Stimulated activated memory B cell treated with anti-CD40 and anti-IgM and Interleukin-4, amounts not matched to agents 10 μg/mL and 1 μg/mL and 100 μg/mL, for 72 hours (primary cell): ENCODE measurements at places on chromosomes 6 and 20.

DNA sequence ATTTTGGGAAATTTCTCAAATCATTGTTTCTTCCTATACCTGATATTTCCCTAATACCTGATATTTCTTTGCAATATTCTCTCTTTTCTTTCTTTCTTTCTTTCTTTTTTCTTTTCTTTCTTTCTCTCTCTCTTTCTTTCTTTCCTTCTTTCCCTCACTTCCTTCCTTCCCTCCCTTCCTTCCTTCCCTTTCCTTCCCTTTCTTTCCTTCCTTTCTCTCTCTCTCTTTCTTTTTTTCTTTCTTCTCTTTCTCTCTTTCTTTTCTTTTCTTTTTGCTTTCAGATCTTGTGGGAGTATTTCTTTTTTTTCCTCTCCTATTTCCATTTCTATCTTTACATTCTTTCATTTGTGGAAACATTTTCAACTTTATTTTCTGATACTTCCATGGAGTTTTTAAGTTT is 76.1 kb upstream of the ANKEF1 start:
- ATAC-seq = no peak

DNA sequence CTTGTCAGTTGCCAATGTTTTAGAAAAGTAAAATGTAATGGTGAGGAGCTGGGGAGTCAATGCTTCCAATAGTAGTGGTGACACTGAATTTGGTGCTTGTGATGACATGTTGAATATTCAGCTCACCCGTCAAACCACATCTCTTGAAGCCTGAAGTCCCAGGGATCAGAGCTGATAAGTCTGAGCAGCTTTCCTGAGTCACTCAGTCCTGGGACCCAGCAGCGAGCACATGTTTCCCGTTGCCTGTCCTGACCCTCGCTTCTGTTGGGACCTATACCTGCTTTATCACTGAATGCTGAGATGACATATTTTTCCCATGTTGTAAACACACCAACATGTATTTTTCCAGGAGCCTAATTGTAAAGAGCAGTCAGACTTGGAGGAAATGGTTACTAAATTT is 693.6 kb downstream of the QKI start:
- ATAC-seq = no peak

DNA sequence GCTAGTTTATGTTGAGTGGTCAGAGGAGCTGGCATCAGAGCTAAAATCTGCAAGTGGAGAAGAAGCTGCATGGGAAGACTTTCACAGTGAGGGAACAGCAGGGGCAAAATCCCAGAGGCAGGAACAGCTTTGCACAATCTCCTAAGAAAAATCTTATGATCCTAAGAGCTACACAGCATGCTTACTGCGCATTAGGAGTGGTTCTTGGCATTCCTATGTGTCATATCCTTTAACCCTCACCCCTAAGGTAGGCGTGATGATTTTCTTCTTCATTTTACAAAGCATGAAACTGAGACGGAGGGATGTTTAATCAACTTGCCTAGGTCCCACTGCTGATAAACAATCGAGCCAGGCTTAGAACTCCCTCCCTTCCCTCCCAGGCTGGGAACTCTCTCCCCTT is 313.6 kb upstream of the SULF2 start:
- ATAC-seq = no peak

DNA sequence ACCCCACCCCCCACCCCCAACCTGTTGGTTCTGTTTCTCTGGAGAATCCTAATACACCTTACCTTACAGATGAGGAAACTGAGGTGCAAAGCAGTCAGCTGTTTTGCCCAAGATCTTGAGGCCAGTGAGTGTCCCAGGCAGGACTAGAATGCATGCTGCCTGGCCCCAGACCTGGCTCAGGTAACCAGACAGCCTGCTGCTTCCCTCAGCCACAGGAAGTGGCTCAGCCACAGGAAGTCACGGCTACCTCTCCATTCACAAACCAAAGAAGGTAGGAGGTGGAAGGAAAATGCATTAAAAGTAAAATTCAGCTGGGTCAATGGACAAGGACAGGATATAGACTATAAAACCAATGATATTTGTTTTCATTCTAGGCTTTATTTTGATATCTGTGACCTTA is 517.6 kb downstream of the CD83 start:
- ATAC-seq = peak; percentile 62

- no peak for ATAC-seq
Measured at GRCh38 chr6:64477391-64477790, 841.8 kb downstream of the PHF3 start.

- ATAC-seq = peak; percentile 9
Measured at GRCh38 chr20:63536997-63537524, at the start of gene PTK6. TSS of gene PTK6 (minus strand) at chr20:63537376. CDS start at chr20:63537314, 62 bp downstream.

GRCh38 chr6:144248476-144249301 is 36.4 kb upstream of the UTRN start:
- ATAC-seq = peak; percentile 67

GRCh38 chr20:54320148-54320607 is 112.3 kb downstream of the PFDN4 start:
- ATAC-seq = no peak

GRCh38 chr6:142597836-142598235 is 296.0 kb downstream of the ADGRG6 start:
- no peak for ATAC-seq
